Natural killer cell treated with Interleukin-12 subunit alpha and Interleukin-12 subunit beta and Interleukin-15 and Interleukin-18, amount 100 ng/mL, for 72 hours (primary cell): ENCODE measurements at places on chromosomes 2 and 18. TPM values are rescaled to one million over a fixed set of nuclear protein-coding genes. Genes with fewer than 3 reads are reported as not detected.

Gene CSRNP3
- total RNA-seq = not detected

Gene CHRND
- not detected for total RNA-seq

Gene TXNL1
- 60.5 TPM for total RNA-seq

Gene EPB41L3
- 0.57 TPM for total RNA-seq

Gene DTNA
- total RNA-seq = not detected

DNA sequence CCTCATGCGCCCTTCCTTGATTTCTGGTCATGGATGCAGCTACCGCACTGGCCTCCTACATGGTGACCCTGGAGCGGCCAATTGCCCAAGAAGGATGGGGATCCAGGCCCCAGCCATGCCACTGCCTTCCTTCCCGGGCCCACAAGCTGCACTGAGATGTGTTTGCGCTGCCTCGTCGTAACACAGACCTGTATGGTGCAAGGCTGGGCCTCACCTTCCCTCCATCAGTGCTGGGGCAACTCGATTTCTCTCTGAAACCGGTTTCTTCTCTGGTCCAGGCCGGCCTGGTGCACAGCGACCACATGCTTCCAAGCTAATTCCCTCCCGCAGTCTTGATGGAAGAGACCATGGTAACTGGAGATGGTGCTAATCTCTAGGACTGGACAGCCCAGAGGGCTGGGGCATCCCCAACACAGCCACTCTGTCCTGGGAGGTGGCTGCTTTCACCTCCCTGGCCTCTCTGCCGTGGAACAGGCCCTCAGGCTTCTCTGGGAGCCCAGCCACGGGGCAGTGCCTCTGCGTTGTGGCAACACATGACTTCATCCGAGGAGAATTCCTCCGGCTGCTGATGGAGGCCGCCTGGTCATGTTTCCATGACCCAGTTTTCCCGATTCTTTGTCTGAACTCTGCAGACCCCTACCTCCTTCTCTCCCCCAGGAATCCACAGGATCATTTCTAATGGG lies 184.2 kb downstream of the GLI2 start:
- no peaks in the 10 kb centered on the region for H3K27me3 ChIP-seq
- H3K4me3 ChIP-seq = no peak overlapping the region
- DNase-seq = no peak
- H3K27ac ChIP-seq = no peak overlapping the region

- H3K4me1 ChIP-seq = peaks cover 12% of the 10 kb centered on the region
- no peaks in the 10 kb centered on the region for H3K36me3 ChIP-seq
- H3K27ac ChIP-seq = no peak overlapping the region
- no peak overlapping the region for H3K4me3 ChIP-seq
Measured at GRCh38 chr18:75127143-75128021, 81.6 kb downstream of the PTGR3 start.

DNA sequence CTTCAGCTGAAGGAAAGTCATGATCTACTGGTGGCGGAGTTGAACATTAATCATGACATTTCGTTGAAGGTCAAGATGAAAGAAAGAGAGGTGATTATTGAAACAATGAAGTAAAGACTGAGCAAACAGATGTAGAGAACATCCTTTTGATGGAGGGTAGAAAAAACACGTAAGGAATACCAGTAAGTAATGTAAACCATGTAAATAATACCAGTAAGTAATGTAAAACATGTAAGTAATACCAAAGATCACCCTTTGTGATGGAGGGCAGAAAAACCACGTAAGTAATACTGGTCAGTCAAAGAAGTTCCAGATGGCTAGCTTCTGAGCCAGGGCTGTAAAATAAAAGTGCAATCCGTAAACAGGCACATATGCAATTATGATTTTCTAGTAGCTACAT lies 1387.7 kb downstream of the SUCLG1 start:
- no peak for DNase-seq
- H3K27me3 ChIP-seq = no peaks in the 10 kb centered on the region
- no peaks in the 10 kb centered on the region for H3K4me1 ChIP-seq

- H3K4me3 ChIP-seq = peak overlapping the region; percentile 77
- no peaks in the 10 kb centered on the region for H3K27me3 ChIP-seq
- H3K36me3 ChIP-seq = peaks cover 10% of the 10 kb centered on the region
- peaks cover 37% of the 10 kb centered on the region for H3K4me1 ChIP-seq
Measured at GRCh38 chr2:160427629-160428404, 65.8 kb downstream of the RBMS1 start.

- H3K27ac ChIP-seq = no peak overlapping the region
- no peaks in the 10 kb centered on the region for H3K36me3 ChIP-seq
- H3K4me3 ChIP-seq = no peak overlapping the region
- H3K27me3 ChIP-seq = peaks cover 42% of the 10 kb centered on the region
- DNase-seq = no peak
- H3K4me1 ChIP-seq = no peaks in the 10 kb centered on the region
Measured at GRCh38 chr2:189542145-189542882, 38.3 kb downstream of the SLC40A1 start.

DNA sequence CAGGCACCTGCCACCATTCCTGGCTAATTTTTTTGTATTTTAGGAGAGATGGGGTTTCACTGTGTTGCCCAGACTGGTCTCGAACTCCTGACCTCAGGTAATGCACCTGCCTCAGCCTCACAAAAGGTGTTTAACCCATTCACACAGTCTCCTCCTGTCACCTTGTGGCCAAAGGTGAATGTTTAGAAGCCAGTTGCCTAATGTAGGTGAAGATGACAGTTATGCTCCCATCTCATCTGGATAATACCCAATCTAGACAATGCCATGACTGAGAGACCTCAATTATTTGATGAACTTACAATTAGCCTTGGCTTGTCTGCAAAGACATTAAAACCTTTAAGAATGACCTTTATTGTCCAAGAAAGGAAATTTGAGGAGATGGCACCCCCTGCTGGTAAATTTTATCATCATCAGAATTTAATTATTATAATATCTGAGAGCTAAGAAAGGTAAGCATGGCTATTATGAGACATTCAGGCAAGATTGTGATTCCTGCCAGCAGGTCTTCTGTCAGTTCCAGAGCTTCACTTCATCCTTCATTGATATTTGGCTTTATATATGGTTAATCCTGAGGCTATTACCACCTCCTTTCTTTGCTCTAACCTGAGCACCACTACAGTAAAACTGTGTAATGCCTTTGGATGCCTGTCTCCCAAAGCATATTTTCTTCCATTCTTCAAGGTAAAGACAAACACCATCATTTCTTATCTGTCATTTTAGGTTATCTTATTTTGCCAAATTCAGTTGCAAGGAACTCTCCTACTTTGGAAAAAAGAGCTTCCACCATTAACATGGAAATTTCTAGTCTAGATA lies 117.6 kb downstream of the FAM124B start:
- no peak for DNase-seq
- no peaks in the 10 kb centered on the region for H3K36me3 ChIP-seq
- no peaks in the 10 kb centered on the region for H3K4me1 ChIP-seq
- peaks cover 38% of the 10 kb centered on the region for H3K27me3 ChIP-seq
- H3K27ac ChIP-seq = no peak overlapping the region
